CD8-positive, alpha-beta memory T cell (primary cell): ENCODE measurements at places on chromosomes 7 and 10. TPM values are rescaled to one million over a fixed set of nuclear protein-coding genes. Genes with fewer than 3 reads are reported as not detected.

DNA sequence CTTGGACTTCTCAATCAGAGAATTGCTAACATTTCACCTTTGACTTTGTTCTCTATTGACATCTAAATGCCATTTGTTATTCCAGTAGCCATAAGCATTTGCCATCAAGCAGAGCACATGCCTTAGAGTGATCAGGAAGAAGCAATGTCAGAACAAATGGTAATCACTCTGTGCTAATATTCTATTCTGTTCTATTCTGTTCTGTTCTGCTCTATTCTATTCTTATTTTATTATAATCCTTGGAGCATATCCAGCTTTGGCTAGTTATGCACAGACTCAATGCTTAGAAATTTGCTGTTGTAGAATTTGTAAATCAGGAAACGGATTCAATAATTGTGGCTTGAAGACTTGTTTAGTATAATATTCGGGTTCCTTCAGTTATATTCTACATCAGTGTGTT is 175.4 kb downstream of the EXOC4 start:
- H3K36me3 ChIP-seq, result no peaks in the 10 kb centered on the region
- no peak for DNase-seq
- no peak overlapping the region for H3K4me3 ChIP-seq
- H3K4me1 ChIP-seq, result peaks cover 3% of the 10 kb centered on the region

- peaks cover 3% of the 10 kb centered on the region for H3K27me3 ChIP-seq
- no peak for DNase-seq
- H3K4me1 ChIP-seq, result no peaks in the 10 kb centered on the region
- H3K36me3 ChIP-seq, result no peaks in the 10 kb centered on the region
- no peak overlapping the region for H3K4me3 ChIP-seq
- H3K27ac ChIP-seq, result no peak overlapping the region
Measured at GRCh38 chr7:94432817-94433216, 38.1 kb downstream of the COL1A2 start.

DNA sequence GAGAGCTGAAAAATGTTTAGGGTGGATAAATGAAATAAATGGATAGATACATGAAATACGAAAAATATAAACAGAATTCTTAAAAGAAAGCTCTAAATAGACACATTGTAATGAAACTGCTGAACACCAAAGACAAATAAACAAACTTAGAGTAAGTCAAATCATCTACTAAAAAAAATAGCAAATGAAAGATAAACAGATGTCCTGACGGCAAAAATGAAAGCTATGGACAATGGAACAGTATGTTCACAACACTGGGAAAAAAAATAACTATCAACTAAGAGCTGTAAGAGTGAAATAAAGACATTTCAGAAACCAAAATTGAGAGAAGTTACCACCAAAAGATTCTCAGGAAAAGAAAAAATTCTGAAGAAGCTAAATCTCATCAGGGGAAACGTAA is 106.1 kb downstream of the SGMS1 start:
- no peak overlapping the region for H3K4me3 ChIP-seq
- no peaks in the 10 kb centered on the region for H3K27me3 ChIP-seq
- H3K27ac ChIP-seq, result no peak overlapping the region
- H3K4me1 ChIP-seq, result peaks cover 12% of the 10 kb centered on the region
- H3K36me3 ChIP-seq, result no peaks in the 10 kb centered on the region

DNA sequence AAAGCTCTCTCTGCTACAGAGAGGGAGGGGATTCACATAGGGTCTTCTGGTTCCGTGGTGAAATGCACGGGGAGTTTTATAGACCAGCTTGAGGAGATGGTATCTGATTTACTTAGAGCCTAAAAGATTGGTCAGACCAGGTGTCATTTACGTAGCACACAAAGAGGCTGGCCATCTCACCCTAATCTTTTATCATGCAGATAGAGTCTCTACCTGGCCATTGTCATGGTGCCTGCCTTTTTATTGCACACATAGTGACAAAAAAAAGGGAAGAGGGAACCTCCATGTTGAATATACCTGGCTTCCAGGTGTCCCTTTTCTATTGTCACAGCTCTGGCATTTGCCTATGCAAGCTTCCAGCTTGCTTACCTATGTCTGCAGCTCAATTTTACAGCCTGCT is 1456.1 kb downstream of the GATA3 start:
- H3K27ac ChIP-seq, result no peak overlapping the region
- no peaks in the 10 kb centered on the region for H3K4me1 ChIP-seq
- H3K4me3 ChIP-seq, result no peak overlapping the region
- no peak for DNase-seq
- no peaks in the 10 kb centered on the region for H3K36me3 ChIP-seq

GRCh38 chr10:76229341-76229740 is 797.9 kb downstream of the LRMDA start:
- no peaks in the 10 kb centered on the region for H3K27me3 ChIP-seq
- no peak overlapping the region for H3K27ac ChIP-seq
- H3K4me1 ChIP-seq, result no peaks in the 10 kb centered on the region
- no peak overlapping the region for H3K4me3 ChIP-seq
- H3K36me3 ChIP-seq, result no peaks in the 10 kb centered on the region
- no peak for DNase-seq

DNA sequence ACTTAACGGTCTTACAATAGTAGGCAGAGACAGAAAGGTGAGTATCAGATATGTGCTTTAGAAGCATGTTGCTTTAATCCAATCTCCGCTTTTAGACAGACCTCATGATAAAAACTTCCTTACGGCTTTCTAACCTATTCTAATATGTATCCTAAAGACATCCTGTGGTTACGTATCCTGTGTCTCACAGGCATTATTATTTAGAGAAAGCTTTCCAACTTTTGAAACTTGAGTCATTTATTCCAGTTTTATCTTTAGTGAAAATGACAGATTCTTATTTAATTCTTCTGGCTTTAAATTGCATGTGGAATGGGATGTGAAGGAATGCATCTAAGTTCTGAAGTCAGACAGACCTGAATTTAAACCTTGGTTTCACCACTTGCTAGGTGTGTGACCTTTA is 118.9 kb downstream of the OTUD1 start:
- H3K4me1 ChIP-seq, result no peaks in the 10 kb centered on the region
- no peaks in the 10 kb centered on the region for H3K36me3 ChIP-seq
- no peaks in the 10 kb centered on the region for H3K27me3 ChIP-seq
- no peak overlapping the region for H3K27ac ChIP-seq

- peaks cover 9% of the 10 kb centered on the region for H3K27me3 ChIP-seq
- H3K4me1 ChIP-seq, result no peaks in the 10 kb centered on the region
- H3K36me3 ChIP-seq, result no peaks in the 10 kb centered on the region
- no peak overlapping the region for H3K4me3 ChIP-seq
- DNase-seq, result no peak
Measured at GRCh38 chr10:49762566-49762877, 399 bp upstream of the OGDHL start.

- no peak overlapping the region for H3K27ac ChIP-seq
- no peaks in the 10 kb centered on the region for H3K27me3 ChIP-seq
- DNase-seq, result no peak
- no peak overlapping the region for H3K4me3 ChIP-seq
Measured at GRCh38 chr7:141456298-141456697, 94.9 kb upstream of the AGK start.

- H3K4me3 ChIP-seq, result no peak overlapping the region
- peaks cover 14% of the 10 kb centered on the region for H3K36me3 ChIP-seq
- DNase-seq, result no peak
- no peaks in the 10 kb centered on the region for H3K4me1 ChIP-seq
- H3K27me3 ChIP-seq, result no peaks in the 10 kb centered on the region
Measured at GRCh38 chr7:92360387-92360786, 86.9 kb upstream of the GATAD1 start.

DNA sequence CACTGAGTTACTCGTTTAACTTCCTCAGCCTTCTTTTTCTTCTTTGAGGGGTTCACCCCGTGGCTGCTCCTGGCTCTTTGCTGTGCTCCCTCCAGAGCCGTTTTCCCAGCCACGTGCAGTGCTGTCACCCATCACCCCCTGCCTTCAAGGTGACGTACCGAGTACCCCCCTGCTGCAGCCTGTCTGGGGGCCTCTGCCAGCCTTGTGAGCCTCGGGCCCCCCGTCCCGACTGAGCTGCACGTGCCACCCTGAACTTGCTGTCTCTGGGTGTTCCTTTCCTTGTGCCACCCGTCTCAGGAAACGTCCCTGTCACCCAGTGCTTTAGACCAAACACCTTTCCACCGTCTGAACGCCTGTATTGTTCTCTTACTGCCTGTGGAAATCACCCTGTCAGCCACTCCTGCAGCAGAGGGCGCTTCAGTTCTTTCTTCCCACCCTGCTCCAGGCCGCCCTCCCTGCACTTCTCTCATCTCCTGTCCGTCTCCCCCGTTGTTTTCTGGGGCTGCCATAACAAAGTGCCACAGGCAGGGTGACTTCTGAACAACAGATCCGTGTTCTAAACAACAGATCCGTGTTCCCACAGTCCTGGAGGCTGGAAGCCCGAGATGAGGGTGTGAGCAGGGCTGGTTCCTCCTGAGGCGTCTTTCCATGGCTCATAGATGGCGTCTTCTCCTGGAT is 44.6 kb downstream of the WDR37 start:
- peaks cover 48% of the 10 kb centered on the region for H3K36me3 ChIP-seq
- H3K27ac ChIP-seq, result no peak overlapping the region
- H3K27me3 ChIP-seq, result no peaks in the 10 kb centered on the region
- H3K4me3 ChIP-seq, result no peak overlapping the region
- no peak for DNase-seq

DNA sequence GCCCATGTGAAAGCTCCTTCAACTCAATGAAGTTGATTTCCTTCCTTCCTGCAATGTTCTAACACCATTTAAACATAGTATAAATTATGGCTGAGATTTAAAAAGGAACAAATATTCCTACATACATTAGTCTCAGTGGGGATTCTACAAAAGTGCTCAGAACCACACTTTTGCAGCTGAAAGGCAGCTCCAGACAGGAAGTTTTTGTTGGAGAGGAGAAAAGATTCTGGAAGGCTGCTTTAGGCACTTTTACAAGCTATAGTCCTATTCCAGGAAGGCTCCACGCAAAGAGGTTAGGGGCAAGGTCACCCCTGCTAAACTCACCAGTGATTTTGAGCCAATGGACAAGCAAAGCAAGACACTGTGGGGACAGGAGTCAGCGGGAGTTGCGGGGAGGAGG is 179.2 kb upstream of the CDCA7L start:
- H3K4me1 ChIP-seq, result peaks cover 5% of the 10 kb centered on the region
- no peaks in the 10 kb centered on the region for H3K36me3 ChIP-seq
- no peak overlapping the region for H3K4me3 ChIP-seq

LARP4B gene
- polyA plus RNA-seq, result 30.6 TPM

DLG5 gene
- polyA plus RNA-seq, result 1.1 TPM

RBM20 gene
- not detected for polyA plus RNA-seq

MMD2 gene
- polyA plus RNA-seq, result not detected

UNC5B gene
- 0.06 TPM for polyA plus RNA-seq

OR6V1 gene
- not detected for polyA plus RNA-seq

DENND2A gene
- polyA plus RNA-seq, result not detected
